ENCODE measurements at places on chromosomes 6 and 20.

GRCh38 chr6:157058574-157058973, 264.7 kb downstream of the TMEM242 start:
- no peak for DNase-seq

DNA sequence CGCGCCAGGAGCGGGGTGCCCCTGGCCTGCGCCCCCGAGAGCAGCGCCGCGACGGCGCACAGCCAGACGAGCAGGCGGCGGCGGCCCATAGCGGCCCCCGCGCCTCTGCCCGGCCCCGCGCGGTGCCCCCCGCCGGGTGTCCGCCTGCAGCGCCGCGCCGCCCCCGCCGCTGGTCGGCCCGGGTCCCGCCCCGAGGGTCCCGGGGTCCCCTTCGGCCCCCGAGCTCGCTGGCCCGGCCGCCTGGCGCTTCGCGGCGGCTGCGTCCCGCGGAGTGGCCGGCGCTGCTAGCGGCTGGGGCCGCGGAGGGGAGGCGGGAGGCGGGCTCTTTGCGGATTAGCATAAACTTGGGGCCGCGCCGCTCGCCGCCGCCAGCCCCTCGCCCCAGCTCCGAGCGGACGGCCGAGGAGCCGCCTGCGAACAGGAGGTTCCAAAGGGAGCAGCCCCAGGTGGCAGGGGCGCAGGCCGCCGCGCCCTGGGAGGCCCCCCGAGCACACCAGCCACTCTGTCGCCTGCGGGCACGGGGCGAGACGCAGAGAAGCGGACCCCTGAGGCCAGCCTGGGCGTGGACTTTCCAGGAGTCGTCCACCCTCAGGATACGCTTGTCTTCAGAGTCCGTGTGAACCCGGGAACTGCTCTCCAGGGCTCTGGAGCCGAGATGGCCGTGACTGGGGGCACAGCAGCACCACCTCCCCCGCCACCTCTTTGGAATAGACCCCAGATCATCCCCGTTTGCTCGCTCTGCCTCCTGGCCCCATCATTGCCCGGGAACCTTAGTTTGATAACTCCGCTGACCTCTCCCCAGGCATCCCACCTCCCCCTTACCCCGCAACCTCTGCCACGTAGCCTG, at the start of gene EMILIN3:
TSS of gene EMILIN3 (minus strand) at position 273 of the 847 bp plus-strand sequence. CDS start at position 89, 184 bp downstream.
- DNase-seq = no peak

GRCh38 chr6:54255886-54256285, 52.4 kb upstream of the TINAG start:
- DNase-seq = no peak

DNA sequence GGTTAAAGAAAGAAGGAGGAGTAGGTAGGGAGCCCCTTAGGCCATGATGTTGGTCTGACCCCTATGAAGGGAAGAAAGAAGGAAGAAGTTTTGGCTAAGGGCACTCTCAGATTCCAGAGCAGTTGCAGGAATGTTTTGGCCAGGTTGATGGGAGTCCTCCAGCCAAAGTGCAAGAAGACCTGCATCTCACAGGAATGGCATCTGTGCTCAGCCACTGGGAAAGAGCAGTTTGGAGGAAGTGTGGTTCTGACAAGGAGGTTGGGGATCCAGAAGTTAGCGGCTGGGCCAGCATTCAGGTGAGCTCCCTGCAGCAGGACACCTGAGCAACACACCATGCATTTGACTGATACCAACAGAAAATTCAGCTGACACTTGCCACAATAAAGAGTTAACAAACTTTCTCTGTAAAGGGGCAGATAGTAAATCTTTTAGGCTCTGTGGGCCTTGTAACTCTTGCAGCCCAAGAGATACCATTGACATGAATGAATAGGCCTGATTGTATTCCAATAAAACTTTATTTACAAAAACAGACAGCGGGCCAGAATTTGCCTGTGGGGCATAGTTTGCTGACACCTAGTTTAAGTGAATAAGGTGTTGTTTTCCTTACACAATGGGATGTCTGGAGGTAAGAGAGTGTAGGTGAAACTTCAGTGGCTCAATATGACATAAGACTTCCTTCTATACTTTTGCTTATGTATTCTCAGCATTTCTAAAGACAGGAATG, 71.0 kb downstream of the EDN1 start:
- no peak for DNase-seq

DNA sequence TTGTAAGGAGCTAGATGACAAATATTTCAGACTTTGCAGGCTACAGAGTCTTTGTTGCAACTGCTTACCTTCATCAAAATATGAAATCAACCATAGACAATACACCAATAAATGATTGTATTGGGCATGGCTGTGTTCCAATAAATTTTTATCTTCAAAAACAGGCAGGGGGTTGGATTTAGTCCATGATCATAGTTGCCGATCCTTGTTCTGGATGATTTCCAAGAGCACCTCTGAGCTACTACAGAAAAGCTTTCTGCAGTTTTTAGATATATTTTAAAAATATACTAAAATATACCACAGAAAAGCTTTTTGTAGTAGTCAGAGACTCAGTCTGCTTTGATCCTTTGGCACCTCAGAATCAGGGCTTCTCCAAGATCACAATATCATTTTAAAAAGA, 145.0 kb downstream of the HTR1B start:
- no peak for DNase-seq

DNA sequence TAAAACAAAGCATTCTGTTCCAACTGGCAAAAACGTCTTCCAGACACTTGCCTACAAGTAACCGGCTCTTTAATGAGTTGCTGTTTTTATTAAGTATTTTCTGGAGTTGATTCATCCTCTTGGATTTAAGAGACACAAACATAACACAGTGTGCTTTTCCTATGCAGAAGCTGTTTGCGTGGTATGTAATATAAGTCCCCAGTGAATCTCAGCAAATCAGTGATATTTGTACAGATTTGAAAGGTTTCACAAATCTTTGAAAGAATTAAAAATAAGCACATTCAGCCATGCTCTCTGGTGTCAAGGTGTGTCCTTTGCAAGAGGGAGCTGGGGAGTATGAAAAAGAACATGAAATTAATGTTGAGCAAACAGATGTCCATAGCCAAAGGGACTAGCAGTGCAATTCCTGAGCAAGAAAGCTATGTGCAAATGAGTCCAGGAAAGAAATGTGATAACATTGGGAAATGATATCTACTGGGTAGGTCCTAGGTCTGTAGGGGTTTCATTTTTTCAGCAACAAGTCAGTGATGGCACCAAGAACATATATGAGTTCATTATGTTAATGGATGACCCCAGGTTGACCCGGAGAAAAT, 170.1 kb upstream of the PHACTR1 start:
- no peak for DNase-seq

DNA sequence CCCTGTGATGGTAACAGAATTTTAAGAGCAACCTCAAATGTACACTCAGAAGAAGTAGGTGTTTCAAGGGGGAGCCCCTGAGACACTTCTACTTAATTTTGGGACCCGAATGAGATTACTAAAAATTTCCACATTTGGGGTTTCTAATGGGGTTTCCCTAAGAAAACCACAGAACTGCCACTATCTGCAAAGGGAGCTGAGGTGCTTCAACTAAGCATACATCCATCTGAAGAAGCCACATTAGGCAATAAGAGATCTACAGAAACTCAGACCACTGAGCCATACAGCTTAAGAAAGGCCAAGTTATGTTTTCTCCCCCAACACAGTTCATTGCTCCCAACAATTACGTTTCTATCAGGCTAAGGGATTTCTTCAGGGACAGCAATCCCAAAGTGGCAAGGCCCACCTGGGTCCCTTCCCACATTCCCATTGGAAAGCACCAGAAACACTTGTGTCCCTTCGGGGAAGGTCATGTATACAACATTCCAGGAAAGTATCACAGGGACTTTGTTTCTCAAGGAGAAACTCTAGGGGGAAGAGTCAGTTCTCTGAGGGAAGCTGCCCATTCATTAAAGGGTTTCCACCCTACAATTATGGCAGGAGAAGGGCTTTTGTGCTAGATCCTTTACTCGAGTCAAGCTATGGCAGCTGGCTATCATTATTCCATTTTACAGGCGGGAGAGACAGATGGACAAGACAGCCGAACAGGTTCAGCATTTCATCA, 5.0 kb downstream of the BCL2L1 start:
- no peak for DNase-seq

GRCh38 chr6:150651808-150652470, 52.3 kb downstream of the PLEKHG1 start:
- no peak for DNase-seq

GRCh38 chr20:8423482-8423881, 291.4 kb downstream of the PLCB1 start:
- no peak for DNase-seq

DNA sequence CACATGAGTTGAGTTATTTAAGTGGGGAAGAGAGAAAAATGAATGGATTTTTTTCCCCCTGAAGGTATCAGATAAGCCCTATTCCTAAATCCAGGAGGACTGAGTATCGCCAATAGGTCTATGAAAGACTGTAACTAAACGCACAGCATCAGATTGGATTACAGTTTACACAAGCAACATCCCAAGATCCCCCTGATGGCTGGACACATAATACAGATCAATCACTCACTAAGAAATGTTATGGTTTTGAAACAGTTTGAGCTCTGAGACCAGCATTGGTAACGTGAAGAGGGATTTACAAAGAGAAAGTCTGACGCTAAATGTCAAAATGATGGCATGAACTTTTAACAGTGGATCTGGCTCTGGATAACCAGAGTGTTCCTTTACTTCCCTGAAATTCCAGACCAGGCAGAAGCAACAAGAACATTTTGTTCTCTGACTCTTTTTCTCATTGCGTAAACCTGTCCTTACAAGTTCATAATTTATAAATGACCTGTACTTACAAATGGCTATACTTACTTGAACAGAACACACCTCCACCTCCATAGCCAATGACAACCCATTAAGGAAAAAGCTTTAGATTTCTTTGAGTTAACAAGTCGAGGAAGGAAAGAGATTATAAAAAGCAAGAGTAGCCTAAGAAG, 131.8 kb upstream of the BEND3 start:
- no peak for DNase-seq

- no peak for DNase-seq
These were observed 39.9 kb downstream of the RPRD1B start for GRCh38 chr20:38073307-38074071.

DNA sequence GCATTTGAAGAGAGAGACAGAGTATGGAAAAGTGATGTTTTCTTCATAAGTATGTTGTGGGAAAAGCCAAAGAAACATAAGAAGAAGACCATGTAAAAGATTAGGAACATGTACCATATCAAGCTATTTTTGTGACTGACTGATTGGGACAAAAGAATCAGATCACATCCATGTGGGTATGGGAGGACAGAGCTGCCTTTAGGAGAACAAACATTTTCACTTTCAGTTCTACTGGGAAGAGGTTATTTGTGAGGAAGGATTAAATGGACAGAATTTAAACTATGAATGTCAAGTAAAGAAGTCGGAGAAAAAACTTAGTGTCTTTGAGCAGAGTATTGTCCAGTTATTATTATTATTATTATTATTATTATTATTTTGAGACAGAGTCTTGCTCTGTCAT, 124.4 kb upstream of the HCRTR2 start:
- DNase-seq = no peak

DNA sequence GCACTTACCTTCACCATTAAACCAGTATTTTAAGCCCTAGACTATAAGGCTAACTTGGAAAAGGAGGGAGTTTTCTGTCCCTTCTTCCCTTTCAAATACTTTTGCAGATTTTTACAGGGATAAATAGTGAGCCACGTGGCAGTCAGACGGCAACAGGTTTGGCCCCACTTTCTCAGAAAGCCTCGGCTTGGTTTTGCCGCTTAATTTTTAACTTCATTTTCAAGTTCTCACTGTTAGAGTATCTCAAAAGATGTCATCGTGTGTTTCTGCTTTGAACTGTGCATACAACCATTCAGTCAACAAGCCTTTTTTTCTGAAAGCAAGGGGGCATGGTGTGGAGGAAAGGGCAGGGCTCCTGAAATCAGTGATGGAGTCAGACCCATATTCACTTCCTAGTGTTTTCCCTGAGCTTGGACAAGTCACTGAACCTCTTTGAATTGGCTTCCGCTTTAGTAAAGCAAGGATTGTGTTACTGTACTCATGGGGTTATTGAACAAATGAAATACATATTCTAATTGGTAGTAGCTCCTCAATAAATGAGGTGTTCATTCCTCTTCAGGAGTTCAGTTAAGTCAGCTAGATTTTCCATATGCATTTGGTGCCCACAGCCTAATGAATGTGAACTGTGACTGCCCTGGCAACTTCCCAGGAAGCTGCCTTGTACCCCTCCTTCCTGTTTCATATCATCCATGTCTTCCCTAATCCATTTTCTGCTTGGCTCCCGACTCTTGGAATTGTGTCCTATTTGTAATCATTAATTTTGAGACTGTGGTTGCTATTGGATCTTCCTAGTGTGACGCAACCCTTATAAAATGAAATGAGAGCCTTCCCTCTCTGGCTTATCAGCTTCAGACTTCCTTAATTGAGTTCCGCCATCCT, at the start of gene SLC17A2:
TSS of gene SLC17A2 (minus strand) at position 160 of the 879 bp plus-strand sequence. CDS start 4,895 bp downstream, outside the sequence.
- no peak for DNase-seq

- DNase-seq = no peak
These were observed 4.2 kb downstream of the PRSS16 start for GRCh38 chr6:27251606-27252251.

DNA sequence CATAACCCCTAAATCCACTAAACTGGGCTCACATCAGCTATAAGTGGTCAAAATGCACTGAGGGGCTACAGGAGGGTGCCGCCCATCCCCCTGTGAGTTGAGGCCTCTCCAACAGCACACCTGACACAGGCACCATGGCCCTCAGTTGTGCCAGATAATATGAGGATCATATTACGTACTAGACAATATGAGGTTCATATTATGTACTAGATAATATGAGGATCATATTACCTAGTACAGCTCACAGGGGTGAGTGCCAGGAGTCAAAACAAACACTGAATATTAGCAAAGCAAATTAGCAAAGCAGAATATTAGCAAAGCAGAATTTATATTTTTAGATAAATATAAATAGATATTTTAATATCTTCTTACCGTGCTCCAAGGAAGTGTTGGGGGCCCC, 35.3 kb downstream of the CD24 start:
- DNase-seq = no peak

DNA sequence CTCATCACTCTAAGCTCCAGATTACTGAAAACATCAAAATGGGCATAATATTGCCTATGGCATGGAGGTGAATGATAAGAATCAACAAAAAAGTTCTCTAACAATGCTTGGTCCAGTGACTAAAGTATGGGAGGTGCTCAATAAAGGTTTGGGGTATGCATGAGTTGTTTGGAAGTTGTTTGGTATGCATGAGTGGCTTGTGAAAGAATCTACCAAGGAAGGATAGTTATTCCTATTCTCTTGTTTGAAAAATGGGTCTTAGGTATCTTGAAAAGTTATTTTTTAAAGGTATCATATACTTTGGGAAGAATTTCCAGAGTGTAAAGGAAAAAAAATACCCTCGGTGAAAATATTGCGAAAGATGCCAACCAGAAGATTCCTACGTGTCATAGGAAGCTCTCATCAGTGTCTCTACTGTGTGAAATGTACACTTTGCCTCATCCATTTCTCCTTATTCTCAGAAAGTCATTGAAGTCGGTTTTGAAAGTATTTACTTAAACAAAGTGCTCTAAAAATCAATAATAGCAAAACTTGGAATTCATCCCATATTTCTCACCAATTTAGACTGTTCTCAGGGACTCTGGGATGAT, 449.8 kb downstream of the ADGRB3 start:
- DNase-seq = no peak
